ENCODE measurements at places on chromosomes 2 and 18. TPM values are rescaled to one million over a fixed set of nuclear protein-coding genes. Genes with fewer than 3 reads are reported as not detected.

Gene ANKRD23
- 0.49 TPM for total RNA-seq

Gene PPP1R1C
- total RNA-seq = 1.3 TPM

Gene PARD6G
- total RNA-seq = 3.7 TPM

Gene DOK6
- total RNA-seq = 5.2 TPM

Gene ARID5A
- 19.1 TPM for total RNA-seq

Gene COBLL1
- 17.3 TPM for total RNA-seq

Gene SERPINB4
- not detected for total RNA-seq

Gene MAP3K19
- total RNA-seq = not detected

Gene ASB1
- total RNA-seq = 30.9 TPM

Gene TTN
- total RNA-seq = under 0.01 TPM

Gene CABYR
- total RNA-seq = 4.6 TPM

Gene STPG4
- 0.98 TPM for total RNA-seq

Gene ADGRF3
- total RNA-seq = 0.38 TPM

Gene SERPINB12
- not detected for total RNA-seq

Gene RTP5
- total RNA-seq = not detected

Gene RGPD3
- total RNA-seq = 0.13 TPM

Gene PFN4
- total RNA-seq = 1.1 TPM

Gene NCKAP5
- total RNA-seq = 0.98 TPM

Gene TRAF3IP1
- total RNA-seq = 5.7 TPM

Gene STEAP3
- total RNA-seq = 53.1 TPM

Gene UGT1A7
- total RNA-seq = not detected

Gene SLC4A5
- under 0.01 TPM for total RNA-seq

Gene LRRC30
- total RNA-seq = not detected

Gene GATA6
- total RNA-seq = 20.7 TPM

Gene ANKRD29
- 0.81 TPM for total RNA-seq

Gene METTL21A
- 38.0 TPM for total RNA-seq

Gene ZC3H6
- 1.6 TPM for total RNA-seq

Gene HTR2B
- total RNA-seq = 2.0 TPM

Gene CFC1
- total RNA-seq = not detected

Gene CUL3
- total RNA-seq = 36.3 TPM

Gene CYTIP
- 0.38 TPM for total RNA-seq

Gene CNDP1
- total RNA-seq = not detected

Gene MC5R
- not detected for total RNA-seq

Gene NOSTRIN
- not detected for total RNA-seq

Gene ZNF396
- total RNA-seq = 0.33 TPM

All from mesangial cell (primary cell).